Activated CD4-positive, alpha-beta T cell treated with anti-CD3 and anti-CD28 coated beads, Interleukin-2, amount 50 U/mL, for 1 hour (primary cell): ENCODE measurements at places on chromosomes 7 and 10.
A peak's percentile ranks its signal among the peaks of the same experiment; 100 is the strongest.

GRCh38 chr10:123999956-124000615 lies 93.3 kb downstream of the CHST15 start:
- no peak for DNase-seq

DNA sequence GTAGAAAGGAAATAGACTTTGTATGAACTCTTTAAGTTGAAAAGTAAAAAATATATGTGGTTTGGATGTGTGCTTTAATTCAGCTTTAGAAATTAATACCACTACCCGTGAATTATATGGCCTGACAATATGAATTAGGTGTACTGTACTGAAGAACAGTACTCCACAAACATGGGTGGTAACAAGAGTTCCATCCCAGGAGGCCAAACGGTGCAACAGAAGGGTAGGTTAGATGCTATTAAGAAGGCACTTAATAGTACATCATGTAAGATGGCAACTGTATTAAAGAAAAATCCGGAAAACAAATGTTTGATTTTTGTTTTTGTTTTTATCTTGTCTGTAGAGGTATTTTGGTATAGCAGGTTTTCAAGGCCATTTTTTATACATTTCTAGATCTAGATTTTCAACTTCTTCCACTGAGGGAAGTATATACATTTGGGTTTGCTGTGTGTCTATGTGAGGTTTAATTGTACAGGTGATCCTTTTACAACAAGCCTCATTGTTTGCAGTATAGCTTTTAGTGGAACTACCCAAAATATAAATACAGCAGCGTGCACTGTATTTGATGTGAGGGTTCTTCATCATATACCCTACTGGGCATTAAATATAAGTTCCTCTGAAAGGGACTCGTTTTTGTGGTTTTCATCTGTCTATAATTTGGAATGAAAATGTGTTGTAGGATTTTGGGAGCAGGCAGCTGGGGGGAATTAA lies 115.7 kb downstream of the SVOPL start:
- no peak for DNase-seq

DNA sequence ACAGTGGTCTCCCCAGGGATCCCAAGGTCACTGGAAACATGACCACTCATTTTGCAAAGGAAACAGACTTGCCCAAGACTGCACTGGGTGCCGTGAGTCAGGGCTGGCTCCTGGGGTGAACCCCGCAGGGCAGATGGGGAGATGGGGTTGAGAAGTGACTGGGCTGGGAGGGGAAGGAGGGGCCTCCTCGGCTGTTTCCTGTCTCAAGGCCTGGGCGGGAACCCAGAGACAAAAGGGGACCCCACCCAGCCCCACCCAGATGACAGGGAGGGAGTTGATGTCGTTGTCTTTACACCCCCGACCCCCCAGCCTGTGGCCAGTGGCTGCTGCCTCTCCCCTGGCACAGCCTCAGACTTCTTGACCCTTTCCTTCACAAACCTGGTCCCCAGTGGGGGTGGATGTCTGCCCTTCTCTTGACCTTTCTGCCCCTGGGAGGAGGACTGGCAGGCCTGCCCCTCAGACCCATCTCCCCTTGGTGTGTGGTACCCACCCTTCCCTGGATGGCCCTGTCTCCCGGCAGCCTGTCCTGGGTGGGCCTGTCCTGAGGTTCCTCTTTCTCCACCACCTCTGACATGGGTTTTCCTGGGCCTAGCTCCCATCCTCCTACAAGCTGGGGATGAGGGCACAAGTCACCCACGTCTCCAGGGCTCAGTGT lies 1.4 kb downstream of the MYO1G start:
- DNase-seq: peak; percentile 73

DNA sequence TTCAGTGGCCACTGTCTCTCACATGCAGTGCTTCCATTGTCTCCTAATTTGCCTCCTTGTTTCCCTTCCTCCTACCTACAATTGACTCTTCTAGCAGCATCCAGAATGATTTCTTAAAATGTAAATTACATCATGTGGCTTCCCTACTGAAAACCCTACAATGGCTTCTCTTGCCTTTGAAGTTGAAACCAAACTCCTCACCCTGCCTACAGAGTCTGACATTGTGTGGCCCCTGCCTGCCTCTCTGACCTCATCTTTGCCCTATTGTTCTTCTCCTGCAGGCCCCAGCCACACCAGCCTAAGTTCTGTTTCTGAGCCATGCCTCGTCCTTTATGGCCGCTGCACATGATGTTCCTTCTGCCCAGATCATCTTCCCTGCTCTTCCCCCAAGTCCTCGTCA lies 35.8 kb upstream of the CDK1 start:
- DNase-seq: no peak

DNA sequence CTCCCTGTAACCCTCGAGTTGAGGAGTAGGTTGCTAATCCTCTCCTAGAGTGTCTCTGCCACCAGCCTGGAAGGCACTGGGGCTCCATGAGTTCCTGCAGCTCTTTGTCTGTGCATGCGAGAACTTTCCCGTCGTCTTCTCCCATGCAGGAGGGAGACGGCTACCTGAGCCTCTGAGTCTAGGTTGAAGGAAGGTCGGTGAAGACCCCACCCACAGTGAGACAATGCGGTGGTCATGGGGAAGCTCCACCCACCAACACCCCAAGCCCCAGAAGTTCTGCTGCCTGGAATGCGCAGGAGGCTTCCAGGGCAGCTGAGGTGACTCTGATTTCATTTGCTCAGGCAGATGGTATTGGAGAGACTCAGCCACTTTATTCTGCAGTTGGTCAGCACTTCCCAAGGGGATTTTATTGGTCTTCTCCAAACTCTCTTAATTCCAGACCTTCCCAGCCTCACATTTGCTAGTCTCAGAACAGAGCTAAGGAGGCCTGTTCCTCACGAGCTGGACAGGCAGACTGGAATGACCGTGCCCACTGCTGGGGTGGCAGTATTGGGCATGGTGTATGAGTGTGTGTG lies 36.5 kb downstream of the PTPRE start:
- DNase-seq: no peak

- no peak for DNase-seq
These were observed 88.4 kb downstream of the VPS41 start for GRCh38 chr7:38820571-38820970.

DNA sequence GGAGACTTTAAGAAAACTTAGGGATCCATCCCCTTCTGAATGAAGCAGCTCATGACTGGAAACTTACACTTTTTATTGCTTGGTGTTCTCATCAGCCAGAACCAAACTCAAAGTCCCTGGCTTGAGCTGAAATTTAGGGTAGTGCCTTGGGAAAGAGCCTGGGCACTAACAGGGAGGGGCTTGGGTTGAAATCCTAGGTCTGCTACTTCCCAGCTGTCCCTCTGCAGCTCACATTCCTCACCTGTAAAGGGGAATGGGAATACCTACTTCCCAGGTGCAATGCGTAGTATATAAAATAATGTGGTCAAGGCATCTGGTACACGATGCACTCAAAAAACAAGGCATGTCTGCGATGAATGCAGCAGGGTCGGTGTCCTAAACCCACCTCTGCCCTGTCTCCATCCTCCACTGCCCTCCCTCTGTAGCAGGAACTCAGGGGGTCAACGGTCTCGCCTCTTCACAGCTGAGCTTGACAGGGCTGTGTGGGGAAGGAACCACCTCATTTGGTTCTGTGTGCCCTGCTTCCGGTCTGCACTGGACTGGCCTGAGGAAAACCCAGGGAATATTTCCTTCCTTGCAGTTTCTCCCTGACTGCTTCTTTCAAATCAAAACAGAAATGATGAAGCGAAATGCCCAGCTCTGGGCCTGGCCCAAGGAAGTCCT lies 80.0 kb downstream of the COBL start:
- DNase-seq: no peak
